ENCODE measurements at places on chromosomes 6 and 20.

- DNase-seq = no peak
Observed at GRCh38 chr6:13472099-13472498, 15.3 kb downstream of the GFOD1 start.

DNA sequence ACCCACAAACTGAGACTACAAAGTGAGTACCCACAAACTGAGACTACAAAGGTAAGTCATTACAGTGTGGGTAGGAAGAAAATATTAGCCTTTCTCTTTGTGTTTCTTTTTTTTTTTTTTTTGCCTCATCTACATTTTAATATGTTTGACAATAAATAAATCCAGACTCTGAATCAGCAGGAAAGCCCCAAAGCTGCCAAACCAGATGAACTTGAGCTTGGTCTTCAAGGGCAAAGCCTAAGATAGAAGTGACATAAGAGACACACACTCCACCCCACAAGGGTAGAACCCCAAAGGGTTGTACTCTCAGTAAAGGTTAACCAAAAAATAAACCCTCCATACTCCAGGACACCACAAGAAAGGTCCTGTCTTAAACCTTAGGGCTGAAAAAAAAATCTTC is 326.8 kb upstream of the ARID1B start:
- DNase-seq = no peak

GRCh38 chr6:87905101-87905641 is 142.5 kb upstream of the SPACA1 start:
- no peak for DNase-seq

DNA sequence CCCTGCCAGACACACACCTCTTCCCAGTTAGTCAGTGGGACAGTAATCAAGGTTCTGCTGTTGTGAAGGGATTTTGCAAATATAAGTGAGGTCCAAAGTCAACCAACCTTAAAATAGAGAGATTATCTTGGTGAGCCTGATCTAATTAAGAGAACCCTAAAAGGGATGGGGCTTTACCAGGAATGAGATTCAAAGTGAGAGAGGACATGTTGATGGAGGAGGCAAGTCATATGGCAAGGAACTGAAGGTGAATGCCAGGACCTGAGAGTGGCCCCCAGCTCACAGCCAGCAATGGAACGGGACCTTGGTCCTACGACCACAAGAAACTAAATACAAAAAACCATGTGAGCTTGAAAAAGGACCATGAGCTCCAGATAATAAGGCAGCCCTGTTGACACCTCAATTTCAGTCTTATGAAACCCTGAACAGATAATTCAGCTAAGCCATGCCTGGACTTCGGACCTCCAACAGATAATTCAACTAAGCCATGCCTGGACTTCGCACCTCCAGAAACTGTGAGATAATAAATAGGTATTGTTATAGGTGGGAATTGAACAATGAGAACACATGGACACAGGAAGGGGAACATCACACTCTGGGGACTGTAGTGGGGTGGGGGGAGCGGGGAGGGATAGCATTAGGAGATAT is 253.4 kb downstream of the GMPR start:
- no peak for DNase-seq

DNA sequence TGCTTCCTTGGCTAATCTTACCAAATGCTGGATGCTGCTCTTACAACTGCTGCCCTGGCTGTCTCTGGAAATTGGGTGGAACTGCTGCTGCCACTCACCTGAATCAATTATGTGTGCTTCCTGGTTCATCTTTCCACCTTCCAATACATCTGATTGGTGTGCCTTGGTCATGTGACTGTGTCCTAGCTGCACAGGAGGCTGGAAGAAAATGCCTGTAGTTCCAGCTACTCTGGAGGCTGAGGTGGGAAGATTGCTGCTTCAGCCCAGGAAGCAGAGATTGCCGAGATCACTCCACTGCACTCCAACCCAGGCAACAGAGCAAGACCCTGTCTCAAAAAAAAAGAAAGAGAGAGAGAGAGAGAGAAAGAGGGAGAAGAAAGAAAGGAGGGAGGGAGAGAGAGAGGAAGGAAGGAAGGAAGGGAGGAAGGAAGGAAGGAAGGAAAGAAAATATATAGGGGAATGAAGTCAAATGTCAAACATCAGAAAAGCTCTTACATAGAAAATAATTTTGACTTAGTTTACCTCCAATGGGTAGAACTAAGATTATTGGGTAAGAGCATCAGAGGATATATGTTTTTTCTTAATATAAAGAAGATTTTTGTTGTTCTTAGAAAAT is 14.1 kb upstream of the PPARD start:
- no peak for DNase-seq

GRCh38 chr20:36228770-36229169 is 7.5 kb upstream of the AAR2 start:
- DNase-seq = peak; percentile 19

- no peak for DNase-seq
Observed at GRCh38 chr6:151071295-151071694, 168.5 kb upstream of the AKAP12 start.

DNA sequence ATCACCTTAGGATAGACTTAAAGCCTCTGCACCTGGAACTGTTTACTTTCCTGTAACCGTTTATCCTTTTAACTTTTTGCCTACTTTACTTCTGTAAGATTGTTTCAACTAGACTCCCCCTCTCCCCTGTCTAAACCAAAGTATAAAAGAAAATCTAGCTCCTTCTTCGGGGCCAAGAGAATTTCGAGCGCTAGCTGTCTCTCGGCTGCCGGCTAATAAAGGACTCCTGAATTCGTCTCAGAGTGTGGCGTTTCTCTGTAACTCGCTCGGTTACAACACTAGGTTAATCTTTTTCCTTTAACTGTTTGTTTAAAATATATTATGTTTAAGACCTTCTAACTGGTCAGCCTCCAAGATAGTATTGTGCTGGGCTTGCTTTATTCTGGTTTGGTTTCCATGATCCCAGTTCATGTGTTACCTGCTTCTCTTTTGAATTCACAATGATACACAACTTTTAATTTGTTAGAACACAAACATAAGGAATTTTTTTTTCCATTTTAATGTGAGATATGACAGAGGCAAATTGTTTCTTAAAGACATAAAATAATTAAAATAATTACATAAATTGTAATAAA is 8.7 kb upstream of the NQO2 start:
- no peak for DNase-seq

GRCh38 chr20:25223179-25223661 is 24.7 kb upstream of the PYGB start:
- peak; percentile 7 for DNase-seq

GRCh38 chr6:37524970-37525318 is 25.3 kb upstream of the CCDC167 start:
- no peak for DNase-seq

GRCh38 chr6:113662688-113663333 is 194.3 kb upstream of the MARCKS start:
- DNase-seq = no peak
